AG04450 (cell line): ENCODE measurements at places on chromosomes 5 and 9.
A peak's percentile ranks its signal among the peaks of the same experiment; 100 is the strongest.

GRCh38 chr9:27441741-27442070 lies 82.4 kb upstream of the IFNK start:
- DNase-seq = no peak

- DNase-seq = no peak
Observed at GRCh38 chr5:40679913-40680681, at the start of gene PTGER4. PTGER4 (plus strand) TSS chr5:40679915; CDS start chr5:40680994, 1,079 bp downstream.

- DNase-seq = no peak
Observed at GRCh38 chr5:141567513-141568117, 51.2 kb downstream of the DIAPH1 start.

GRCh38 chr5:92836855-92837755 lies 743.9 kb downstream of the NR2F1-AS1 start:
- peak; percentile 42 for DNase-seq

DNA sequence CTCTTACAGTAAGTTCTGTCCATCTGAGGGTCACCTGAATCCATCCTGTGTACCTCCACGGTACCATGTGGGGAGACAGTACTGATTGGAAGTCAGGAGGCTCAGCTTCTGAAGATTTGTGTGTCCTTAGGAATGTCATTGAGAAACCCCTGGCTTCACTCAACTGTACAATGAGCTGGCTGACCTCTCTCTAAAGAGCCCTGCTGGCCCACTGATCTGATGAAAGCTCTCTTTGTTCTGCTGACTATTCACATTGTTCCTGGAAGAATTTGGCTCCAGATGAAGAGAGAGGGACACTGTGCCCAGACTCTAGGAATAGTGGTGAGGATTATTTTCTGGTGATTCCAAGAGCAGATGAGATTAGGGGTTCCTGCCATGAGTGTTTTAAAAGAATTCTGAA lies 141.2 kb downstream of the LURAP1L start:
- DNase-seq = no peak

DNA sequence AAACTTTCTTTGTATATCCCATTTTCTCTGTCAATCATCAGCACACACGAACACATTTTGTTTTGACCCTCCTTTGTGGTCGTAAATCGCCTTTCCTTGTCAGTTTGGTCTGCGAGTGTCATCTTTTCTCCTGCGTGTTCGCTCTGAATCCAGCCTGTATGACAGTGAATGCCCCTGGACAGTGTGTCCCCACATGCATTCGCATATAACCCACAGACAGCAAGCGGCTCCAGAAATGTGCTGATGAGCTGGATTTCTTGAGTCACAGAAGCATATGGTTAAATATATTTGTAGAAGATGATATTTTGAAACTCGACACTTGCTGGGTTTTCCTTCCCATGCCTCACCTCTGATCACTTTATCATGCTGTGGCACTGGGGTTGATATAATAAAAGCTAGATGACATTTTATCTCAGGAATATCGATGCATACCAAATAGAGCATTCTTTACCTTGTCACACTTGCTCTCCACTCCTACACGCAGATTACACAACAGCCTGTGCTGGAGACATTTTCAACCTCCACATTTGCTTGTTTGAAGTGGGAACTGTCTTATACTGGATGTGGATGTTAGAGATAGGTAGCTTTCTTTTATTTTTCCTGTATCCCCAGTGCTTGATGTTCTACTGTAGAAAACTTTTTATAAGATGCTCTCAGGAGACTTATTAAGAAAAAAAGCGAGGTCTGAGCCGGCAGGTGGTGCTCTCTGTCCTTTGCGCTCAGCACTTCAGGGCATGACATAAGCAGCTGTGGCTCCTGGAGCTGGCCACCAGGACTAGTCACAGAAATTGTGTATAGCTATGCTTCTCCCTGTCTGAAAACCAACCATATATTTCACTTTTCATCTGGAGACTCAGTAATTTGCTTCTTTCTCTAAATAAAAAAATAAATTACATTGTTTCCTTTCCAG lies 215.1 kb downstream of the SH3GL2 start:
- no peak for DNase-seq

GRCh38 chr5:124402144-124402581 lies 344.3 kb downstream of the ZNF608 start:
- no peak for DNase-seq

- DNase-seq = no peak
Observed at GRCh38 chr5:7131680-7132079, 264.3 kb upstream of the ADCY2 start.

DNA sequence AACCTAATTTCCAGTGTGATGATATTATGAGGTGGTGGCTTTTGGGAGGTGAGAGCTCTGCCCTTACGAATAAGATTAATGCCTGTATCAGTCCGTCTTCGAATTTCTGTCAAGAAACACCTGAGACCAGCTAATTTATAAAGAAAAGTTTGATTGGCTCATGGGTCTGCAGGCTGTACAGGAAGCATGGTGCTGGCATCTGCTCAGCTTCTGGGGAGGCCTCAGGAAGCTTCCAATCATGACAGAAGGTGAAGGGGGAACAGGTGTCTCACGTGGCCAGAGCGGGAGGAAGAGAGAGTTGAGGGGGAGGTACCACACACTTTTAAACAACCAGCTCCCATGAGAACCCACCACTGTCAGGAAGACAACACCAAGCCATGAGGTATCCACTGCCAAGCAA lies 46.9 kb downstream of the C9orf50 start:
- no peak for DNase-seq

- DNase-seq = no peak
Observed at GRCh38 chr5:76808141-76808691, 10.6 kb upstream of the F2RL1 start.

DNA sequence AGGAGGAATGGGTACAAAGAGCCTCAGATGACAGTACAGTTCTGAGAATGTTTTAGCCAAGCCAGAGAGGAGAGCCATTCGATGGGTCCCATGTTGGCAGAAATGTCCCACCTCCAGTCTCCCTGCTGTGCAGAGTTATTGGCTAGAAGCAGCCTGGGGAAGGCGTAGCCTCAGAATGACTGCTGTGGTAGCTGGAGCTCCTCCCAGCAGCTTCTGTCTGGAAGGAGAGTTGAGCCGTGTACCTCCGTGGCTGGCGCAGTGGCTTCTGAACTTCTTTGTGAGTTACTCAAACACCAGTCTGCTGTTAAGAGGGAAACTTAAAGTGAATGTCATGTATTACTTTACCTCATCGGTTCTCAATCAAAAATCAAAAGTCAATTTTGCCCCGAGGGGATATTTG lies 193.3 kb upstream of the SNX2 start:
- DNase-seq = no peak

DNA sequence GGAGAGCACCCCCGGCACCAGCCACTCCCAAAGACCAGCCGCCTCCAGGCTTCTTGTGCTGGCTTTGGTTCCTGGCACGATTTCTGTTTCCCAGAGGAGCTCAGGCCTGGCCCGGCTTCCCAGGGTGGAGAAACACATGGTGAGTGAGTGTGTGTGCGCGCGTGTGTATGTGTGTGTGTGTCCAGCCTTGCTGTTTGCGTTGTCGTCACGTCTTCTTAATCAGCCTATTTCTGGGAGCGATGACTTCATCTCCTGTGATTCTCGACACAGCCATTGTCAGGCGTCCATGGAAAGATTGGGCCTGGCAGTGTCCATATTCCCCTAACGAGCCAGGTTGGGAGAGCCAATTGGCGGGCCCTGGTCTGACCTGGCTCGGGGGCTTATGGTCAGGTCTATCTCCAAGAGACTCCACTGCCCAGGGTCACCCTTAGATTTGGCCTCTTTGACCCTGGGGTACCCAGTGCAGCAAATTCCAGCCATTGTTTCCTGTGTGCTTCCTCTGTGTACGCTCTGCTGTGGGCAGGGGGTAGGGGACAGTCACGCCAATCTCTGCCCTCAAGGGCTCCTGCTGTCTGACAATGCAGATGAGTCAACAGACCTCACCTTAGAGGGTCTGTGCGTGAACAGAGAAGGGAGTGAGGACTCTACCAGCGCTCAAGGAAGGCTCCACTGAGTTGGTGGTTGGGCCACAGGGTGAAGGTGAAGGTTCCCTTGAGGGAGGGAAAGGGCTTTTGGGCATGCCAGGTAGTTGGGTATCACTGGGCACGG lies 73.8 kb downstream of the DAB2IP start:
- peak; percentile 98 for DNase-seq

GRCh38 chr5:144436007-144436406 lies 265.3 kb downstream of the KCTD16 start:
- DNase-seq = no peak

DNA sequence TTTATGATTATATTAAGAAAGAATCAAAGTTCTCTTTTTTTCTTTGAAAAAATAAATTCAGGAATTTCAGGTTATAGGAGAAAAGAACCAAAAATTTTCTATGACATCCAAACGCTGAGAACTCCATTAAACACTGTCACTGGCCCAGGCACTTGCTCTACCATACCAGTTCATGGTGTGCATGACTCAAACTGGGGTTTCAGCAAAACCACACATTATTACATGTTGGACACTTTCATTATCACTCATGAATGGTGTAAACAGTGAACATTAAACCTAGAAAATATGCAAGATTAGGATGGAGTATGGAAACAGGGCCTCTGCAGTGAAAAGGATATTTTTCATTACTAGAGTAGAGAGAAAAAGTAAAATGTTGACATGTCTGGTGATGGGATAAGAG lies 369.9 kb upstream of the FAM174A start:
- no peak for DNase-seq
